ENCODE measurements at places on chromosomes 3 and 15. TPM values are rescaled to one million over a fixed set of nuclear protein-coding genes. Genes with fewer than 3 reads are reported as not detected.

DNA sequence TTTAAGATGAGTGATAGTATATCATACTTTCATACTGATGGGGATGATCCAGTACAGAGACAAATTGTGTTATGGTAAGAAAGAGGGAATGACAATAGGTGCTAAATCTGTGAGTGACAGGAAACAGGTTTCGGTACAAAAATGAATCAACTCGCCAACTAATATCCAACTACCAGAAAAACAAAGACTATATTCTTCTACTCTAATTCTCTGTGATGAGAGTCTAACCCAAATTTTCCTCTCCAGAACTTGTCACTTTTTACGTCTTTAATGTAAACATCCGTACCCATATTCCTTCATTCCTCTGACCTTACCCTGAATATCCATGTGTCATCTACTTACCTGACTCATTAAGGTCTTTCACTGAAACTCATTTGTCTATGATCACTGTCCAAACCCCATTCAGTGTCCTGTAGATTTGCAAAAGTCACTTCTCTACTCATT, 39.6 kb downstream of the SCAPER start:
- H3K4me3 ChIP-seq = no peak overlapping the region
- H3K36me3 ChIP-seq = no peaks in the 10 kb centered on the region
- no peaks in the 10 kb centered on the region for H3K27me3 ChIP-seq

DNA sequence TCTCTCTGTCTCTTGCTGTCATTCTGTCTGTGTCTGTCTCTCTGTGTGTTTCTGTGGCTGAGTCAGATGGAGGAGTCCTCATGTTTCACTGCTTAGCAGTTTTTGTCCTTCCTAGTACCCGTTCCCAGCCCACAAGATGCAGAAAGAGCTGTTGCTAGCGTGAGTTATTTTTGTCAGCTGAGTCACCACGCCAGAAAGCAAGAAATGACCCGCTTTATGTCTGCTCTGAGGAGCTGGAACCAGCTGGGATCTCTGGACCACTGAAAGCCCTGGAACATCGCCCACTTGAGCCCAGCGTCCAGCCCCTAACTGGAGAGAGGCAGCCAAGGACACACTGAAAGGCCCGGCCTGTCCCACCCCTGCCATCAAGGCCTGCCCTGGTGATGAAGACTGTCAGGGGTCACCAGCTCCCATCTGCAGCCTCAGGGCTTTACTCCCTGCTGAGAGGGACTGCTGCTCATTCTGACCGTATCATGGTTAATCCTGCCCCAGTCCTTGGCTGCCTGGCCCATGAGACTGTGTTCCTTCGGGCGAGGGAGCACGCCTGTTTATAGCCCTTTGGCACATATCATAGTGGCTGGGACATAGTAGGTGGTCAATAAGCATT, 101.7 kb upstream of the TPM1 start:
- H3K4me1 ChIP-seq = peaks cover 7% of the 10 kb centered on the region
- no peaks in the 10 kb centered on the region for H3K36me3 ChIP-seq
- H3K27me3 ChIP-seq = no peaks in the 10 kb centered on the region
- H3K27ac ChIP-seq = peak overlapping the region; percentile 51
- DNase-seq = peak; percentile 48

Gene FEZF2
- total RNA-seq = not detected

Gene C3orf20
- not detected for total RNA-seq

Gene CPNE9
- total RNA-seq = not detected

- H3K27ac ChIP-seq = no peak overlapping the region
- H3K36me3 ChIP-seq = no peaks in the 10 kb centered on the region
- no peak for DNase-seq
- no peak overlapping the region for H3K4me3 ChIP-seq
These were observed 208.4 kb downstream of the TIGIT start for GRCh38 chr3:114502204-114502603.

Gene DUOXA1
- 530 TPM for total RNA-seq

- H3K4me1 ChIP-seq = no peaks in the 10 kb centered on the region
- H3K36me3 ChIP-seq = no peaks in the 10 kb centered on the region
- DNase-seq = no peak
- no peak overlapping the region for H3K4me3 ChIP-seq
- no peak overlapping the region for H3K27ac ChIP-seq
- H3K27me3 ChIP-seq = no peaks in the 10 kb centered on the region
These were observed 362.8 kb downstream of the ULK4 start for GRCh38 chr3:41599127-41599484.

Data from upper lobe of left lung (tissue), 6 donors.